ENCODE measurements at places on chromosomes 1 and 21.
A peak's percentile ranks its signal among the peaks of the same experiment; 100 is the strongest.

DNA sequence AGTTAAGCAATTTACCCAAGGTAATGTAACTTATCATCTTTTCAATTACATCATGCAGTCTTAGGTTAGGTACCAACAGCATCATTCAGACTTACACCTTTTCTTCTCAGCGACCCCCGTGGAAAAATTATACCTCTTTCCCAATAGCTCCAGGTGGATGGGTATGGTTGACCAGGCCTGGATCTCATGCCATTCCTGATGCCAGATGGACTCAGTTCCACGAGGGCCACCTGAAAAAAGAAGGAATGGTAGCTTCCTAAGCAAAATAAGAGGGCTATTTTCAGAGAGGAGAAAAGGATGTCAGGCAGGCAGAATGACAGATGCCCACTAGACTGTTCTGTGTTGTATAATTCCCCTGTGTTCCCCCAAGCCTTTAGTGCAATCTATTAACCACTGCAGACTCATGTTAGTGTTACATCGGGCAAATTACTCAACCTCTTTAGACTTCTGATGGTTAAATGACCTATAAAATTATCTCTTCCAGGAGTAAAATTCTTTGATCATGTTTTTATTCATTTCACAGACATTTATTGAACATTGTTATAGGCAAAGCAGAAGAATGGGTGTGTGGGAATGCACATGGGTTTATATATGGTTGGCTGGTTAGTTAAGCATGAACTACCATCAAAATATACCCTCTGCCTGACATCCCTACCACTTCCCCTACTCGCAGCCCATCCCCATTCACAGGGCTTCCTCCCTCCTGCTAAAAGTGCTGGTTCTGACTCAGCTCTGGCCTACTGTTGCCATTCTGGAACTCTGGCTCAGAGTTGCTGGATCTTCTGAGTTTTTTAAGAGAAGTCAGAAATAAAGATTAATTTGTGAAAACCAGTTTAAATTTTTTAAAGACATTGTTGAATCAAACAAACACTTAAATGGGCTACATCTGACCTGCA, 10.6 kb upstream of the MYSM1 start:
- DNase-seq: no peak

- DNase-seq: no peak
These were observed 324.1 kb upstream of the ADAMTS5 start for GRCh38 chr21:27291006-27291405.

DNA sequence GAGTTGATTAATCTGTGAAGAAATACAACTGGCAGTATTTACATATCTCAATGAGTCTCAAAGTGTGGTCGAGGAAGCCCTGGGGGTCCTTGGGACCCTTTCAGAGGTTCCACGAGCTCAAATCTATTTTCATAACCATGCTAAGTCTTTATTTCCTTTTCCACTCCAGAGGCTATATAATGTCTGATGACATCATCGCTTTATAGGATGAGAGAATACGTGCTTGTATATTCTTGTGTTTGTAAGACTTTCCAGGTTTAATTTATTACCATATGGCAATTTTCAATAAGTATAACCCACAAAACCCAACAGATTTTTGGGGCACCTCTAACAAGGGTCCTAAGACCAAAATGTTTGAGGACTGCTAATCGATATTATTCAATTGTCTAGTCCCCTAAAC, 1.4 kb upstream of the SLC19A2 start:
- DNase-seq: no peak

DNA sequence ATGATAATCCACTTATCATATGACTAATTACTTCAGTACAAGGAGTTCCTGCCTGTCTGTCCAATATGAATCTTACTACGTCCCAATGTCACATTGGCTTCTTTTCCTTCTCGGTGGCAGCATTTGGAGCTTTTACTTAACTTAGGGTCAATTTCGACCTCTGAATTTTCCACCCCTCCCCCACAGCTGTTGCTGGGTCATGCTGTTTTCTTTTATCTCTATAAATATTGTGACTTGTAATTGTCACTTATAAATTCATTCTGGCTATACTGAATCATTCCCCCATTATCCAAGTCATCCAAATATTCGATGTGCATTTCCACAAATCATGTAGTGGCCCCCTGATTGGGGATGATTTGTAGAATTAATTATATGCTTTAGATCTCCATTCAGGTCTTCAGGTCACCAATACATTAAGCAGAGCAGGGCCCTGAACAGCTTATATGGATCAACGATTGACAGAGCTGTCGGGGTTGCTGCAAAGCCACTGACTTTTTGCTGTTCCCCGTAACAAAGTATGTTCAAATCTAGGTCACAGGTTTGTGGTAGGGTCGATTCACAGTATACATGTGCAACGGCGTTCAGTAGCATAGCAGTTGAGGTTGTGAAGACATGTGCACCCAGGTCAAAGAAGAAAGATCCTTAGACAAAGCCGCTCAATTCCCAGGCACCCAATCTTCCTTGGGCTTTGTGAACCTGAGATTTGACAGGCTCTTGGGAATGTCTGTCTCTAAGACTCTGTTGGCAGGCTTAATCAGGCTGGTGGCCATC, 18.3 kb upstream of the RNU1-4 start:
- DNase-seq: no peak

DNA sequence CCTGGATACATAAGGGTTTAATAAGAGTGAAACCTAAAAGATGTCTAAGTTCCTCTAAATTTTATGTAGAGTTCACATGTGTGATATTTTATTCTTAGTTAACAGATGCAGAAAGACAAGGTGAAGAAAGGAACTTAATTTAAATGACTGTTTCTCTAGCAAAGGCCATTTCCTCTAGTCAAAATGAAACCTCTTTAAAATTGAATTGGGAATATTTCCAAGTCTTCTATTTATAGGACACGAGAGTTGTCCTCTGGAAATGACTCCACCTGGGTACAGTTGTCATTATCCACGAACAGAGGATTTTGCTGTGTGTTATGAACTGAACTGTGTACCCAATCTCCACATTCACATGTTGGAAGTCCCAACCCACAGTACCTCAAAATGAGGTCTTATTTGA, 64.5 kb upstream of the KCNK1 start:
- no peak for DNase-seq

GRCh38 chr1:194043984-194044755, 857.8 kb upstream of the B3GALT2 start:
- no peak for DNase-seq

- DNase-seq: no peak
These were observed 711.1 kb upstream of the CHRM3 start for GRCh38 chr1:238675221-238675620.

GRCh38 chr1:59308839-59309238, 11.9 kb downstream of the FGGY start:
- peak; percentile 22 for DNase-seq

DNA sequence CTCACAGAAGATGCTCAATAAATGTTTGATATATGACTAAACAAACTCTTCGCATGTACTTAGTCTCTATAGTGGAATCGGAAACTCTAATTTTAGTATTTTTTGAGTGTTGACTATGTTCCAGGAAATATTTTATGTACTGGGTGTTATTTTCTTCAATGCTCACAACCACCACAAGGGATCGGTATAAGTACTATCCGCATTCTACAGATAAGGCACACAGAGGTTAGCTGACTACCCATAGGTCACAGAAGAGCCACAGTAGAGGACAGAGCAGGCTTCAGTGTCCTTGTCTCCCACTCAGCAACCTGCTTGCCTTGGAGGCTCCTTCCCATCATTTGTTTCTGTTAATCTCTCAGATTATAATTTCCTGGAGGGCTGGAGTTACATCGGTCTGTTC, 451.3 kb downstream of the OMA1 start:
- no peak for DNase-seq

DNA sequence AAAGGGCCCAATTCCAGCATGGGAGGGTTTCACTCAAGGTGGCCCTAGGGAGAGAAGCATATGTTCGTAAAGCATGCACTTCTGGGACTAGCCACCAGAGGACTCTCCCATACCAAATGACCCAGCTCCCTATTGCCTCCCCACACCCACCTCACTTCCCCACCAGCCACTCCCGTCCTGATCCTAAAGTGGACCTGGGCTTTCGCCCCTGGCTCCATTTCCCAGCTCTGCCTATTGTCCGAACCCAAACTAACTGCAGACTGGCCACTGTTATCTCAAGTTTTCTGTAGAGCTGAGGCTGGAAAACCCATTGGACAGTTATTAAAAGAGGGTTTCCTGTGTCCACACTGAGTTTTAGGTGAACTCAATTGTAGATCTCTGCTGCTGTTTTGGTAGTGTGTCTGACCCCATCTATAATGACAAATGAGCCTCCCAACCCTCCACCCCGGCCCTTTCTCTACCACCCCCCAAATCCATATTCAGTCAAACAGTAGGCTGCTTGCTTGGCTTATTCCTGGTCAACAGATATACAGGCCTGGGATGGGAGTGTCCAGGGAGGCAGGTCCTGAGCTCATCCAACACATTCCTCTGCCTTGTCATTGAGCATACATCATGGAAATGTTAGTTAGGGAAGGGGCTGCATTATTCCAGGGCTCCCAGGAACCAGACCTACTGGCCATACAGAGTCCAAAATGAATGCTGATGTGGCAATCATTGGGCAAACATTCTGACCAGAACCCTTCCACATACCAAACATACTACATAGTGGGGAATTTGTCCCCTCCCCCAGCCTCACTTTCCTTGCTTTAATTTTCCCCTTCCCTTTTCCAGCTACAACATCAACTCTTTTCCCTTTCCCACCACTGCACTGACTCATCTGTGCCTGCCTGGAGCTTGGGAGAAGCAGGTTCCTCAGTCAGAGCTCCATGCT, 59.2 kb downstream of the ABCA4 start:
- peak; percentile 66 for DNase-seq
